ENCODE measurements at places on chromosomes 3 and 15.

DNA sequence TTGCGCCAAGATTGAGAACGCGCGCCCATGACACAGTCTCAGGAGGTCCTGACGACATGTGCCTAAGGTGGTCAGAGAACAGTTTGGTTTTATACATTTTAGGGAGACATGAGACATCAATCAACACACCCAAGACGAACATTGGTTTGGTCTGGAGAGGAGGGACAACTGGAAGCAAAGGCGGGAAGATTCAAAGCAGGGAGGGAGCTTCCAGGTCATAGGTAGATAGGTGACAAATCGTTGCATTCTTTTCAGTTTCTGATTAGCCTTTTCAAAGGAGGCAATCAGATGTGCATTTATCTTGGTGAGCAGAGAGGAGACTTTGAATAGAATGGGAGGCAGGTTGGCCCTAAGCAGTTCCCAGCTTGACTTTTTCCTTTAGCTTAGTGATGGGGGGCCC lies 828.4 kb upstream of the DPPA4 start:
- no peak for DNase-seq

DNA sequence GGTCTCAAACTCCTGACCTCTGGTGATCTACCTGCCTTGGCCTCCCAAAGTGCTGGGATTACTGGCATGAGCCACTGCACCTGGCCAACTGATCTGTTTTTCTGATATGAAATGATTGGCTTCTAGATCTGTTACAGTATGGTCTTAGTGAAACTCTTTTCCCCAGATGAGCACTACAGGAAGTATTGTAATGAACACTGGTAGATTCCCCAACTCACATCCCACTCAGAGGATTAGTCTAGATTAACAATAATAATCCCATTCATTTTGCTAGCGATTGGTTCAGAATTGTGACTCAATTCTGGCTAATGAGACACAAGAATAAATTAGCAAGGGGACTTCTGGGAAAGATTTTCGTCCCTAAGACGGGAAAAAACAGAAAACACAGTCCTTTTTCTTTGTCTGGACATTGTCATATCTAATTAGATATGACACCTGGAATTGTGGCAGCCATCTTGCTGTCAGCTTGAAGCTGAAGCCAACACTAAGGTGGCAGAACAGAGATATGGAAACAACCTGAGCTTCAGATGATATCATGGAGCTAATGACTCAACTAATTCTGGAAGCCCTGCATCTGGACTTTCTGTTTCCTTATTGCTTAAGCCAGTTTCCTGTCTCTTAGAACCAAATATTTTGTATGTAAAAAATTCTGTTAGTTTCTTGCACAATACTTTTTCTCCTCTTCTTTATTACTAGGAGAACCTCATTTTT lies 17.4 kb upstream of the NPTN start:
- DNase-seq: no peak

DNA sequence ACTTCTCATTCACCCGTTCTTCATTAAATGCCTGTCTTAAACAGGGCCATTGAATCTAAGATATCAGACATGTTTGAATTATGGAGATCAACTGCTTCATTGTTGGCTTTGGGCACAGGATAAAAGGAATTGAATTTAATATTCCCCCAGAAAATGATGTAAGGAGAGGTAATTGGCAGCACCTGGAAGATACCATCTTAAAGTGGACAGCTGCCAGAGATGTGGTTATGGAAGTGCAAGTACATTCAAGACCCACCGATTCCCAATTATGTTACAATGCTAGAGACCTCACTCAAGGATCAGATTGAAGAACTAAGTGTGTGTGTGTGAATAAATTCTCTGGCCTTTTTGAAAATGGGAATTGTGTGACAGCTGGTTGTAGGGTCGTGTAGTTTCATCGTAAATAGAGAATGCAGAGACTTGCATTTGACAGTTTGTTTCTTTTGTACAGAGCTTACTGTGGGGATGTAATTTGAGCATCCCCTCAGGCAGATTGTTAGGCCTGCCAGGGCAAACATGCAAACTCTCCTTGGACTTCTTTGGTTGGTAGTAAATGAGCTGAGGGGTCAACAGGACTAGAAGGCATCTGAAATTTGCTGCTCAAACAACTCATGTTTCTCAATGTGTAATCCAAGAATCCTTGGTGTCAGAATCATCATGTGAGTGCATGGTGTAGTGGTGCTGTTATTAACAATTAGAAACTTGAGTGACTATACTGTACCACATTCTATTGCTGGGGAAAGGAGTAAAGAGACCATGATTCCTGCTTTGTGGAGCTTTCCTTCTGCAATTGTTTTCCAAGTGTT lies 359.2 kb upstream of the THRB start:
- DNase-seq: no peak

DNA sequence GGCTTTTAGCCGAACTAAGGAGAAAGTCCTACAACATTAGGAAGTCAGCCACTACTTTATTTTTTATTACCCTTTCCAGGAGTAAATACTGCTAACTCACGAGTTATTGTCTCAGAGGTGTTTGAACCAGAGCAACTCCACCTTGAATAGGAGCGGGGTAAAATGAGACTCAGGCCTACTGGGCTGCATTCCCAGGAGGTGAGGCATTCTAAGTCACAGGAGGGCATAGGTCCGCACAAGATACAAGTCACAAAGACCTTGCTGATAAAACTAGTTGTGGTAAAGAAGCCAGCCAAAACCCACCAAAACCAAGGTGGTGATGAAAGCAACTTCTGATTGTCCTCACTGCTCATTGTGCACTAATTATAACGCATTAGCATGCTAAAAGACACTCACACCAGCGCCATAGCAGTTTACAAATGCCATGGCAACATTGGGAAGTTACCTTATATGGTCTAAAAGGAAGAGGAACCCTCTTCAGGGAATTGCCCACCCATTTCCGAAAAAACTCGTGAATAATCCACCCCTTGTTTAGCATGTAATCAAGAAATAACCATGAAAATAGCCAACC lies 555.9 kb downstream of the IGSF11 start:
- no peak for DNase-seq

- no peak for DNase-seq
These were observed 216.6 kb upstream of the IL12A start for GRCh38 chr3:159771865-159772611.

DNA sequence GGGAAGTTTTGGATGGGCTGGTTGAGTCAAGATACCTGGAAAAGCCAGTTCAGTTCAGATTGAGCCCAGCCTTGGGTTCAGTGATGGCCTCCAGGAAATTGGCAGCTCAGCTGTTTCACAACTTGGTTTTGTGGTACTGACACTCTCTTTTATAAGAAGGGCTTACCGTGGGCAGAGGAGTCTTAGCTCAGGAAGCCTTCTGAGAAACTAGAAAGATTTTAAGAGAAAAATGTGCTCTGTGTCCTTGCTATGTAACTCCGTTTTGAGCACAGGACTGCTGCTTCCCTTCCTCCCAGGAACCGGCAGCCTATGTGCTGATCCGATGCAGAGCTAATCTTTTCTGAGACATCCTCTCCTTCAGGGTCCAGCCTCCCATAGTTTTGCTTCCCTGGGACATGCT lies 46.6 kb upstream of the RASGRP1 start:
- DNase-seq: peak; percentile 50

- DNase-seq: no peak
These were observed 38.3 kb downstream of the MTHFS start for GRCh38 chr15:79858469-79858868.

- DNase-seq: no peak
These were observed 296.0 kb upstream of the MDFIC2 start for GRCh38 chr3:70608434-70608833.

GRCh38 chr15:37929238-37929637 lies 5.2 kb upstream of the TMCO5A start:
- no peak for DNase-seq

DNA sequence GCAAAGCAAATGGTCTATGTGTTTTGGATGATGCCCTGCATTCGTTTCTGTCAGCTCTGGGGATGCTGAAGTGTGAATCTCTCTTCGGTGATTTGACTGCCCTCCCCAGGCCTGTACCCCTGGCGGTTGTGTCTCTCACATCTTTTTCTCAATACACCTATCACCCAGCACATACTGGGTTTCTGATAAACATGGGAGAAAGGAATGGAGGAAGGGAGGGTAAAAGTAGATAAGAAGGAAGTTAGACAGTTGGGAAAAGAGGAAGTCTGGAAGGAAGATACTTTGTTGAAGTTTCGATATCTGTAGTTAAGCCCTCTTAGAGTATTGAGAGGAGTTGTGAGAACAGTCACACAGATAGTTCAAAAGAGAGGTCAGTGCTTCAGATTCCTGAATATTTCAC lies 35.8 kb upstream of the LRTM1 start:
- DNase-seq: no peak

DNA sequence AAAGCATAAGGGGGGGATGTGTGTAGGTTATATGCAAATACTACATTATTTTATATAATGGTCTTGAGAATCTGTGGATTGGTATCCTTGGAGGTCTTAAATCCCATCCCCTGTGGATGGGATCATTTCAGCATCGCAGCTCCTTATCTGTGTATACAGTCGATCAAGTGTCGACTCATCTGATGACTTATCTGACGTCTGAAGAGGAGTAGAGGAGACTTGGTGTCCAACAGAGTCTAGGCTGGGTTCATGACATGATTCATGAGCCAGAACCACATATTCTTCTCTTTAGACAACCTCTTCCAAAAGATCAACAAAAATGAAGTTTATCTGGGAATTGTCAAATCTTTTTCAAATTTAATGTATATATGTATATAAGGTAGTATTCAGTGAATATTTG lies 220.7 kb downstream of the NR2F2 start:
- no peak for DNase-seq

GRCh38 chr3:31370681-31371080 lies 162.0 kb upstream of the STT3B start:
- no peak for DNase-seq

- no peak for DNase-seq
These were observed 86.6 kb downstream of the LINGO1 start for GRCh38 chr15:77546050-77546501.

GRCh38 chr3:193589616-193590015 lies 3.4 kb upstream of the OPA1 start:
- no peak for DNase-seq

GRCh38 chr15:40115670-40116093 lies 7.0 kb upstream of the BMF start:
- peak; percentile 66 for DNase-seq

DNA sequence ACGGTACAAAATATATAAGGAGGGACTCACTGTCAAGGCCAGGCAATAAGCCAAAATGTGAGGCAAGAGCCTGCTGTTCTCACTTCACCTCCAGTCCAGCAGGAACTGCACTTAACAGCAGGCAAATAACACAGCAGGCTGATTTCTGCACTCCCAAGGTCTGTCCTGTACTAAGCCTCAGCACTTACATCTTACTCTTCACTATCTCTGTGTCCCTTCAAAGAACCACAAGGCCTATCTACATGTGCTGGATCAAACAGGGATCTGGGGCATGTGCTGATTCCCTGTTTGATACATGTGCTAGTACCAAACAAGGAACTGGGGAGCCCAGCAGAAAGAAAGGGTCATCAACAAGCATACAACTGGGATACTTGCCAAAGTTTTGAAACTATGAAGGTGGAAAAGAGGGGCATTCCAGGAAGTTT lies 22.2 kb downstream of the UACA start:
- no peak for DNase-seq

- DNase-seq: no peak
These were observed 4.9 kb upstream of the GTF2A2 start for GRCh38 chr15:59662260-59662659.

DNA sequence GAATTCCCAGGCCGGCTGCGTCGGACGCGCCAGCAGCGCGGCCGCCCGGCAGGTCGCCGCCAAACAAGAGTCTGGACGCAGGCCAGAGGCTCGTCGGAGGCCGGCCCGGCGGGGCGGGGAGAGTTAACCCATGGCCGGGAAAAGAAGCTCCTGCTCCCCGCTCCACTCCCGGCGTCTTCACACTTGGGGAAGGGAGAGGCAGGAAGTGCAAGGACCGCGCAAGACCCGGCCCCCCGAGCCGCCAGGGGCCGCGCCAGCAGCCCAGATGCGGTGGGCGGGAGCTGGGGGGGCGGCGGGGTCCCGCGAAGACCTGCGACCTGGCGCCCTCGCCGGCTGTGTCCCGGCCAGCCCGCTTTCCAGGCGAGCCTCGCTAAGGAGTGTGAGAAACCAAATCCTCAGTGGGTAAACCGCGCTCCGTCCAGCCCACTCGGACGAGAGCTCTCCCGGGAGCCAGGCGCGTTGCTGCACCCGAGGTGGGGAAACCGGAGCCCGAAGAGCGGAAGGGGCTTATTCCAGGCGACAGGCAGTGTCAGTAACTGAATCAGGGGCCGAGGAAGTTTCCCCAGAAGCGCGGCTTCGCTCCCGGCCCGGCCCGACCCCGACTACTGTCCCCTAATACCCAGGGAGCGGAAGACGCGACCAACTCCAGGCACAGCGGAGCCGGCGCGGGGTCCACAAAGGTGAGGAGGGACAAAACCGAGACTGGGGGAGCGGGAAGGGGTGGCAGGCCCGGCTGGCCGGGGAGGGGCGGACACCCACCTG lies 721 bp downstream of the ADAMTS7 start:
- no peak for DNase-seq

DNA sequence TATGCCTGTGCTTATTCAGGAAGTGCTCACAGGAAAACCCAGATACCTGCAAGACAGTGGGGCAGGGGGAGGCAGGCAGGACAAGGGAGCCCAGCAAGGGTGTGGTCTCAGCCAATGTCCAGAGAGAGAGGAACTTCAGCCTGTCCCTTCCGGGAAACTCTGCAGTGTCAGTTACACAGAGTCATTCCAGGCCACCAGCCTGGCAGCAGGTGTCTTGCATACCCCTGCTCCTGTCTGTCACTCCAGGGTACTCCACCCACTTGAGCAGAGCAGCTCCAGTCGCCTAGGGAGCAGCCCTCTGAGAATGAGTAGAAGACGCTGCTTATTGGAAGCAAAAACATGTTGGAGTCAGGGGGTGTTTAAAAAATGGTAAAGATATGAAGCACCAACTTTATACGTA lies 431.2 kb upstream of the RGMA start:
- no peak for DNase-seq

DNA sequence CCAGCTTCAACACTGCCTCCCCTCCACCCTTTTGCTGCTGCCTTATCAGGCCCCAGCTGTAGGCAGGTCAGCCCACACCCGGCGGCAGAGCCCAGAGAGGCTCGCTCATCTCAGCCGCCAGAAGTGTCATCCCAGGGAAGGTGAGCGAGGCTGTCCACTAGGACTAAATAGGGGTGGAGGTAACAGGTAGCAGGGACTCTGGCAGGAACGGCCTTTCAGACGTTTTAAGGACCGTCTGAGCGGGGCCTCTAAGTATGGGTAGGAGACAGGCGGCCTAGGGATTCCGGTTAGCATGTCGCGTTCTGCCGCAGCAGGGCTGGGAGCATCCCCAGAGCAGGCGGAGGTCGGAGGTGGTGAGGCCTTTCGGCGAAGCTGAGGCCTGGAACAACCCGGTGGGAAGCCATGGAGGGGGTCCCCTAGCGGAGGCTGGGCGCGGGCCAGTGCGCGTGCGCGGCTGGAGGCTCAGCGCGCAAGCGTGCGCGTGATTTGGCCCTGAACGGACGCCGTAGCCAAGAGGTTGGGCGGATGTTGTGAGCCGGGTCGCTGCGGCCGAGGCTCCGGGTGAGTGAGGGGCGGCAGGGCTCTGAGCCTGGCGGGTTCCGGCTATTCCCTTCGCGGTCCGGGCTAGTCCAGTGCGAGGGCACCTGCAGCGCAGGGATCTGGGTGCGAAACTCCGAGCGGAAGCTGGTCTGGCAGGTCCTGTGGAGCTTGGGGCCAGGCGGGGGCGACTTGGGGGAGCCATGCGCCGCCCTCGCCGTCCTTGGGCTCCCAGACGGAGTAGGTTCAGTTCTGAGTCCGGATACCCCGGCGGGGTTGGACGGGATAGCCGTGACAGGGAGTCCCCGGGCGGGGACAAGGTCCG lies at the start of the genes MST1 and RNF123:
Gene MST1 (minus strand): TSS at position 429 of the 862 bp plus-strand sequence. CDS start 783 bp downstream, outside the sequence.
Gene RNF123 (plus strand): TSS at position 512 of the 862 bp plus-strand sequence. CDS start 1,609 bp downstream, outside the sequence.
- peak; percentile 95 for DNase-seq
